ENCODE measurements at places on chromosomes 6 and 20. TPM values are rescaled to one million over a fixed set of nuclear protein-coding genes. Genes with fewer than 3 reads are reported as not detected.

DNA sequence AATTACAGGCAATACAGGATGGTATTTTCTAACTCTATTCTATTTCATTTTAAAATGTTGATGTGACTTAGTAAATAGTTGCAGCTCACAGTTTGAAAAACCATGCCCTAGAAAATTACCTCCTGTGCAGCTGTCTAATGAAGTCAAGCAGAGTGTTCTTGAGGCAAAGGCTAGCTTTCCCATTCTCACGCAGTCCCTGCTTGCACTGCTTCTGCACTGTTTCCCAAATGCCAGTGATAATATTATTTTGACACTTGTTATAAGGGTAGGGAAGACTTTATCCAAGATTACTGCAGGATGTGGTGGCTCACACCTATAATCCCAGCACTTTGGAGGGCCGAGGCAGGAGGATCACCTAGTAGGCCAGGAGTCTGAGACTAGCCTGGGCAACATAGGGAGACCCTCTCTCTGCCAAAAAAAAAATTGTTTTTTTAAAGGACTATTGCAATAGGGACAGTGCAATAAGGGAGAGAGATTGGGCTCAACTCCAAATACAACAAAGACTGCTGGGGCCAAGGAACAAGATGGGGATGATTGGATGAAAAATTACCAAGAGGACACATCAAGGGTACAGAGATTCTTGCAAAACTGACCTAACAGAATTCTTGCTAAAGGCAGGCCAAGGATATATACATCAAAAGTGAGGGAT is 196.1 kb downstream of the LY86 start:
- no peak for DNase-seq

GRCh38 chr6:148779142-148779562 is 32.3 kb downstream of the UST start:
- no peak for DNase-seq

GRCh38 chr20:38748861-38749149 is 545 bp downstream of the ACTR5 start:
- no peak for DNase-seq

- DNase-seq: no peak
These were observed 50.0 kb upstream of the ESR1 start for GRCh38 chr6:151757506-151757955.

DNA sequence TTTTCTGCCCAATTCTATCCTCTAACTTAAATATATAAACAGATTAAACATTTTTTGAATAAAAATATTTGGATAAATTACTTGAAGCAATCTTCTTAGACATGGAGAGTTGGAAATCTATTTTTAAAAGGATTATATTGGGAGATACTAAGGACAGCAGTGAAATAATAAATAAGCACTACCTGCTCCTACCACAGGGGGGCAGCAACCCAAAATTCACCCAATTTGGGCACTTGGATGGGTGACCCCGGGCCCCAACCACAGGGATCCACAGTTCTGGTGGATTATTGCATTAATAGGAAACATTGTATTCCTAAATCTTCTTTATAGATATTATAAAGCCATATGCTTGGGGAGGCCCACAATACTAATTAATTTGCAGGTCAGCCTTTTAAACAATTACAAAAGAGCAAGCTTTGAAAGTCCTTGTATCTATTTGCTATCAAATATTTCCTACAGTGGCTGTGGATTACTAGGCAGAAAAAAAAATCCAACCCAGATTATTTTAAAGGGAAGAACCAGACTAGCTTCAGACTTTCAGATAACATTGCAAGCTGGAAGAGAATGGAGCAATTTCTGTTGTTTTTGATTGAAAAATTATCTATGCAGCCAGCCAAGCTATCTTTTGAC is 66.4 kb upstream of the PDE10A start:
- DNase-seq: peak; percentile 7

GRCh38 chr6:143595251-143596036 is 82.3 kb upstream of the PHACTR2 start:
- no peak for DNase-seq

GRCh38 chr6:140879946-140880345 is 1252.8 kb upstream of the GJE1 start:
- DNase-seq: peak; percentile 93

- no peak for DNase-seq
These were observed 187.8 kb downstream of the NRN1 start for GRCh38 chr6:5818959-5819358.

- peak; percentile 21 for DNase-seq
These were observed 12.4 kb downstream of the GRM1 start for GRCh38 chr6:146041282-146041681.

DNA sequence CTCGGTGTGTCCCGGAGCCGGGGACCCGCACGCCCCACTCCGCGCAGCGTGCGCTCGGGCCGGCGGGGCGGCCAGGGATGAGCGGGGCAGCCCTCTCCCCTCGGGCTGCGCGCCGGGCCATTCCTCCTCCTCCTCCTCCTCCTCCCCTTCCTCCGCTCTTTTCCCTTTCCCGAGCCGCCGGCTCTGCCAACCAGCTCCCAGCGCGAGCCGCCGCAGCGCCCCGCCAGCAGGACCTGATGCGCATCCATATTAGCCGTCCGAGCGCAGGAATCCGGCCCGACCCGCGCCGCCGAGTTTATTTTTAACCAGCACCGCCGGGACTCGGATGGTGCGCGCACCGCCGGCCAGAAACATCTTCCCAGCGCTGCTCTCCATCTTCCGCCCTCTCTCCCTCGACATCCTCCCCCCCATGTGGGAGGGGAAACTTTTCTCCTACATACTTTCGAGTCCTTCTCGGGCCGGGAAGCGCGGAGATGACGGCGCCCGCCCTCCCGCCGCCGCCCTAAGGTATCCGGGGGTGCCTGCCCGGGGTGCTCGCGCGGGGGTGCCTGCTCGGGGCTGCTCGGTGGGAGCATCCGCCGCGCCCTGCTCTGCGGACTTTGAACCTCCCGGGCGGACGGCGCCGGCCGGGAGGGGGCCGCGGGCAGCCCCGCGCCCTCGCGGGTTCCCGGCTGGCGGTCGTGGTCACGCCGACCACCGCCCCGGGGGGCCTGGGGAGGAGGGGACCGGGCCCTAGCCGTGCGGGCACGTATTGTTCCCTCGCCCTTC is 619 bp downstream of the RREB1 start:
- DNase-seq: peak; percentile 62

DNA sequence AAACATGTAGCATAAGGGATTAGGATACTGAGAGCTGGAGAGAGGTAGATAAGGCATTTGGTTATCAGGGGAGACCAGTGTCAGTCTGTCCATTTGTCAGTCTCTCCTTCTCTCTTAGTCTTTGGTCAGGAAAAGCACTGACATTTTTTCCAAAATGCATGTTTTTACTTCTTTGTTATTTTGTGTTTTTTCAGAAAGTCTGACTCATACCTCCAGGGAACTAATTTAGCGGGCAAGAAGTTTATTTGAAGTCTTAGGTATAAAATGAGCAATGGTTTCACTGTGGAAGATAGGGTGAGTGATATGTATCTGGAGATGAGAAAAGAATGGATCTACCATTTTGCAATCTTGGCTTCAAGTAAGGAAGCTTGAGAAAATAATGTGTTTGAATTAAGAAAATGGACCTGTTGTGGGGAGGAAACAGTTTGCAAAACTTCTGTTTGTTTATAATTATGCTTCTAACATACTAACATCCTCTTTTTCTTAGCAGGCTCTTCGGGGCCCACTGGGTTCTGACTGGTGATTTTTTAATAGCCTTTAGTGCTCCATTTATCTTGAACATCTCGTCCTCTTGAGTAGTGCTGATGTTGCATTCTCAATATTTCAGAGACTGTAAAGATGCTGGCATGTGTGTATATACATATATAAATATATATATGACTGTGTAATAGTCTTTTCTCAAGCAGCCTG is 66.9 kb upstream of the FABP7 start:
- peak; percentile 75 for DNase-seq

DNA sequence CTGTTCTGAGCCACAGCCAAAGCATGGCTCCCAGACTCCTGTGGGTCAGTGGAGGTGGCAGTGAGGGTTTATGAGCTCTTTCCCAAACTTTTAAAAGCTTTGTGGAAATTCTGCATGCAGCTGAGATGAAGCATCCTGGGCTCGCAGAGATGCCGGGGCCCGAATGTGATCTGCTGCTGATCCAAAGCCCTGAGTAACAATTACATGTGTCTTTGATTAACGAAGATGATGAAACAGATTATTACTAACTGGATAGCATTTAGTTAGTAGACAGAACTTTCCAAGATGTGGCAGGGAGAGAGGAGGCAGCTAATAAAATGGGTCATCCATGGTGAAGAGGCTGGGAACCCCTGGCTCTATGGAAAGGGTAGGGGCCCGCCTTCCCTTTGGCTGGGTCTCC is 43.9 kb upstream of the MDFI start:
- no peak for DNase-seq

GRCh38 chr6:45714006-45714730 is 301.5 kb downstream of the CLIC5 start:
- DNase-seq: no peak

DNA sequence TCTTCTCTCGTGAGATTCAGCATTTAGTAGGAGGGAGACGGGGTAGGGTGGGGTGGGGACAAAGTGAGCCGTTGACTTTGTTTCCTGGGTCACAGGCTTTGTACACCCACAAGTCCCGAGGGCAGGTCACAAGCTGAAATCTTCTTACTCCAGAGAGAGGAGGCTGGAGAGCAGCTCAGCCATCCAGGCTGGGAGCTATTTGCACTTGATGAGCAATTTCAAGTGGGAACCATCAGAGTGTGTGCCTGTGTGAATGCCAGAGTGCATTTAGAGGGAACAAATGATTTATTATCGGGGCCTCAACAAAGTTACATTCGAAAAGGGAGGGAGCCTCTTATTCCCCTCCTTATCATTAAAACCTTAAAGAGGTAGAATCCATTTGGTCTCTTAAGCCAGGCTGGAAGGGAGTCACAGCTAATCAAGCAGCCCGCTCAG is 155.7 kb upstream of the JARID2 start:
- no peak for DNase-seq

GRCh38 chr6:68649669-68650068 is 14.6 kb downstream of the ADGRB3 start:
- DNase-seq: no peak

- no peak for DNase-seq
These were observed 225.3 kb upstream of the EPHA7 start for GRCh38 chr6:93644611-93645010.

GRCh38 chr6:39769012-39769411 is 23.2 kb upstream of the DAAM2 start:
- no peak for DNase-seq

DNA sequence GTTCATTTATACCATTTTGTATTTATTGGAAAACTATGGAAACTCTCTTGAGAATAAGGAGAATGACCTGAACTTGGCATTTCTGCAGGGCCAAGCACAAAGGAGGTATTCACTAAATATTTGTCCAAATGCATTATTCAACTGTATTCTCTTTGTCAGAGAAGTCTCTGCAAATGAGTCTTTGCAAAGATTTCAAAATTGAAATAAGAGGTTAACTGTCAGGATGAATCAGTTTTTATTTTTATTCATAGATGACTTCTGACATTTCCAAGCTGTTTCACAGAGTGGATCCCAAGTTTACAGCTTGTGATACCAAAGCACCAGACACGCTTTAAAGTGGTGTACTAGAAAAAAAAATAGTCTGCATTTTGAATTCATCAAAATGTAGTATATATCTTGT is 131.6 kb downstream of the UTRN start:
- DNase-seq: peak; percentile 60

The TCF19 gene
- 20.7 TPM for polyA plus RNA-seq

The ULBP3 gene
- polyA plus RNA-seq: 28.8 TPM

The STX7 gene
- polyA plus RNA-seq: 52.1 TPM

The SPACA1 gene
- polyA plus RNA-seq: not detected

The TCF15 gene
- polyA plus RNA-seq: not detected

The HLA-F gene
- 18.7 TPM for polyA plus RNA-seq

The SRC gene
- 17.8 TPM for polyA plus RNA-seq

The TRDN gene
- not detected for polyA plus RNA-seq

The MUC21 gene
- not detected for polyA plus RNA-seq

The BLCAP gene
- polyA plus RNA-seq: 83.1 TPM
